CD4-positive, alpha-beta T cell (primary cell): ENCODE measurements at places on chromosomes 11 and 22.

DNA sequence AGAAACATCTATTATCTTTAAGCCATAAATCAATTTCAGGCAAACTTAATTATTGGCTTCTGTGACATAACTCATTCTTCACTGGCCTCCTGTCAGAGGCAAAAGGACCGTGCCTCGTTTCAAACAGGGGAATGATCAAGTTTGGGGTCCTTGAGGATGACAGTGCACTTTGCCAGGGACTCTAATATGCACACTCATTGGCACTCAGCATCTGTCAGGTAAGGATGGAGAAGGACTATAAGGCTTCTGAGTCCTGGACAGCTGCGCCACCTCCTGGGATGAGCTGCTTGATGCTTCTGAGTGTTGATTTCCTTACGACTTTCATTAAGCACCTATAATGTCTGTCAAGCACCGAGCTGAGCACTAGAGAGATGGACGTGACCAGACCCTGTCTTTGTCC lies 20.2 kb downstream of the BPIFC start:
- DNase-seq = peak; percentile 16

DNA sequence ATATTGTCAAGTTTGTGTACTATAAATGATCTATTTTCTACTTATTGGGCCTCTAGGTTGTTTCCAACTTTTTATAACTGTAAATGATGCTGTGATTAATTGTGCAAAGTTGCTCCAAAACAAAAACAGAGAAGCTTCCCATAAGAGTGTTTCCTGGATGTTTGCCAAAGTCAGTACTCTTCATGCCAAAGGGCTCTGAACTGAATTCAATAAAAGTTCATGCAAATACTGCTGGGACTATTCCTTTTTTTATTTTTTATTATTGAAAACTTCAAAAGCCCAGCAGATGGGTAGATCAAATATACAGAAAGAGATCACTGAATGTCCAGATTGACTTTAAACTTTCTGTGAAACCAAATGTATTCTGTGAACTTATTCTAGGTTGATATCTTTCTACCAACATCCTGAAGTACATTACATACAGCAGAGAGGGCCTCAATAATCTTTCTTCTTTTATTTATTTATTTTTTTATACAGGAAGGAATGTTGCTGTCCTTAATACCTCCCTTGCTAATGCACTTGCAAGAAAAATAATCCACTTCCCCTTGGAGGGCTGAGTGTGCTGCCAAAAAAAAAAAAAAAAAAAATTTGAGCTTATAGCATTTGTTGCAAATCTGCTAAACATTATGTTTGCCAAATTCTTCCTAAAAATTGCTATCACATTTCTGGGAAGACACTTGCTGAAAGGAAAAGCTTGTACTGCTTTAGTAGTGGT lies 53.0 kb downstream of the CTSC start:
- DNase-seq = no peak

DNA sequence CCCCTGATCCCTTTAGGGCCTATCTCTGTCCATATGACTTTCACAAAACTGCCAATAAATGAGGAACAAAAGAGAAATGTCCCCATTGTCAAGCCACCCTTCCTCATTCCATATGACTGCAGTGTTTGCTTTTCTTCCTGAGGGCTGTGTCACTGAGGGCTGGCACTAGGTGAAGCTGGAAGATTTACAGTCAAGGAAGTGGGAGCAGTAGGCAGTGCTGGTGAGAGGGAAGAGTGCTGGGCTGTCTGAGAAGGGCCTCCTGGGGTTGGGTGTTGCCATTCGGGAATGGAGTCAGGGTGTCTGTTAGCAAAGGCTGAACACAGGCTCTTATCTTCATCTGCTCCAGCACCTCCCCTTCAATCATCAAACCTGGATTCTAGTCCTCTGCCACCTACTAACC lies 30.9 kb downstream of the INSC start:
- DNase-seq = no peak

DNA sequence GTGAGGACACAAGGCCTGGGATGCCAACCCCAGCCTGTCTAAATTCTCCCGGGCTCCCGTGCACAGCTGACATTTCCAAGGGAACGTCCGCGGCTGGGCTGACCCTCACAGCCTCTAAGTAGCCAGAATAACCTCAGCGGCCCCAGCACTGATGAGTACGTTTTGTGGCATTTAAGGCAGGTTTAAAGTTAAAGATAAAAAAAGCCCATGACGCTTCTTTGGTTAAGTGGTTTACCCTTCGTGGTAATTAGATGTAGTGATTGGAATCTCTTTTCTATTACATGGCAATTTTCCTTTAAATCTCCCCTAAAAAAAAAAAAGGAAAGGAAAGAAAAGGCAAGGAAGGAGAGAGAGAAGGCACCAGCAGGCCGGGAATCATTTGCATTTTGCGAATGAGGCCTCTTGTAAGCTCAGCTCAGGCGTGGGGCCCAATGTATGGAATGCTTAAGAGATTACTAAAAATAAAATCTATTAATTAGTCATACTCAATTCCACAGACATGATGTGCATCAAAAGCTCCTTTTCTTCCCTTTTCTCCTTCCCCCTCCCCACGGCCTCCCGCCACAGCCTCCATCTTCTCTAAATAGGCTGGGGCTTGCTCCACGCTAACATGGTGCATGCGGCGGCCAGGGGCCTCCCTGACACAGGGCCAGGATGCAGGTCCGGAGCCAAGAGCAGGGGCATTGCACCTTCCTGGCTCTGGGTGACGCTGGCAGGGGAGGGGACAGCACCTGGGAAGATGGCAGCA lies 44.1 kb downstream of the MACROD1 start:
- no peak for DNase-seq

DNA sequence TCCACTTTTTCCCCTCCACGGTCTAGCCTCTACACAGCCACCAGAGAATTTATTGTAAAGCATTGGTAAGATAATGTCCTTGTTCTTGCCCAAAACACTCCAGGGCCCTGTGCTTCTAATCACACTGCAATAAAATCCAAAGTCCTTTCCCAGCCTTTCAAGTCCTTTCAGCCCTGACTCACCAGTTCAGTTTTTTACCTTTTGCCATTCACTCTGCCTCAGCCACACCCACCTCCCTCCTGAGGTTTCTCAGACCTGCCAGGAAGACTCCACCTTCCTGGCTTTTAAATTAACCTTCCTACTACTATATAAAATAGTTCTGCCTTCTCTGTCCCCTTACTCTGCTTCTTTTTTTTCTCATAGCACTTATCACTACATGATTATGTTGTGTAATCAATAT lies 91.0 kb upstream of the ARHGAP32 start:
- no peak for DNase-seq

DNA sequence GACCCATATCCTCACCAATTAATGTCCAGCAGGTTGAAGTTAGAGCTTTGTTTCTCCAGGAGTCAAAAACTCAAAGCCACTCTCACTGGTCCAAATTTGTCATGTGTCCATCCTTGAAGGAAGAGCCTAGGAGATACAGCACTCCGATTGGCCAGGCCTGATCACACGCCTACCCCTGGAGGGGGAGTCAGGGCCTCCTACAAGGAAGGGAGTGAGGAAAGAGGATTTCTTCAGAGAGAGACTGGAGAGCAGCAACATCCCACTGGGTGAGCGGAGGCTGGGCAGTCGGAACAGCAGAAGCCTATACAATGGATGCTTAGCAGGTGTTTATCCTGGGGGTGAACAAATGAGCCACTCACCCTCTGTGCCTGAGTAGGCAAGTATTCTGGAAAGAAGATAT lies 113.9 kb downstream of the TRIM29 start:
- no peak for DNase-seq

DNA sequence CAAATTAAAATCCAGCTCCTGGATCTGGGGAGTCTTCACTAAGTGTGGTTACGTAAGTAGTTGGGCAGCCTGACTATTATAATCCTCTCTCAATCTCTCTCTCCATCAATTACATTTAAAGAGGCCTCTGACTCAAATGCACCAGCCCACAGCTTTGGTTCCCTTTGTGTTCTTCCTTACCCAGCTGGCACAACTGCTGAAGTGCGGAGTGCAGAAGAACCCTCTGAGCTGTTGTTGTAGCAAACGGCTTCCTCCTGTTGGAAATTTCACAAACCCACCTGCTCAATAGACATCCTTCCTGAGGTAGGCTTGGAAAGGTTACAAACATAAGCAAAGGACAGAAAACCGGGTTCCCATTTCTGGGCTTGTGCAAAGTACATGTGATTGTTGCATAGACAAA lies 17.0 kb upstream of the SORL1 start:
- DNase-seq = no peak
